Muscle of back (tissue), 13 donors: ENCODE measurements at places on chromosomes 2 and 18. TPM values are rescaled to one million over a fixed set of nuclear protein-coding genes. Genes with fewer than 3 reads are reported as not detected.

GRCh38 chr2:108586631-108587030 lies 52.4 kb downstream of the LIMS1 start:
- peak; percentile 79 for DNase-seq

- no peak for DNase-seq
These were observed 992.0 kb downstream of the DCDC2C start for GRCh38 chr2:4695281-4695861.

DNA sequence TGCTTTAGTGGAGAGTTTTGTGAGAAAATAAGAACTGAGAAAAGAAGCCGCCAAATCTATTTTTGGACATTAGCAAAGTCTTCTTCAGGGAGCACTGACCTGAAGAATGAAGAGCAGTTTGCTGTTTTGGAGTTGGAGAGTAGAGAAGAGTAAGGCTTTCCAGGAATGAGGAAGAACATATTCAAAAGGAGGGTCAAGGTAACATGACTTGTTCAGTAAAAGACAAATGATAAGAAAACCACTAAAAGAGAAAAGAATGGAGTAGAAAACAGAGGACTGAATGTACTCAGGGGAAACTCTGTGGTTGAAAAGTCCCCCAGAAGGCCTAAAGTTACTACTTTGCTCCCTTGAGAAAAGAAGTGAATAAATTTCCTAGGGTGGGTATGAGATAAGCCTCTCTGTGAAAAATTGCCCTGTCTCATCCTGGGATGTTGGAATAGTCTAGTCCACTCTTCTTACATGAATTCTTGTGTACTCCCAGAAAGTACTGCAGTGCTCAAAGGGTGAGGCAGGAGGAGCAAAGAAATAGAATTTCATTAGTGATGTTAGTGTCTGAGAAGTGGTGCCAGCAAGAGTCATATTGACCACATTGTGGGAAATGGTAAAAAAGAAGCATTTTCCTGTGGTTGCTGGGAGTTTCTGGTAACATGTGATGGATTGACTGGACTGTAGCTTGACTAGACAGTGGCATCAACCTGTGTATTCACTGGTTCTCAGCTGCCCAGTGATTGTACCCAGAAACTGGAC lies 27.8 kb downstream of the MBD5 start:
- DNase-seq, result no peak

DNA sequence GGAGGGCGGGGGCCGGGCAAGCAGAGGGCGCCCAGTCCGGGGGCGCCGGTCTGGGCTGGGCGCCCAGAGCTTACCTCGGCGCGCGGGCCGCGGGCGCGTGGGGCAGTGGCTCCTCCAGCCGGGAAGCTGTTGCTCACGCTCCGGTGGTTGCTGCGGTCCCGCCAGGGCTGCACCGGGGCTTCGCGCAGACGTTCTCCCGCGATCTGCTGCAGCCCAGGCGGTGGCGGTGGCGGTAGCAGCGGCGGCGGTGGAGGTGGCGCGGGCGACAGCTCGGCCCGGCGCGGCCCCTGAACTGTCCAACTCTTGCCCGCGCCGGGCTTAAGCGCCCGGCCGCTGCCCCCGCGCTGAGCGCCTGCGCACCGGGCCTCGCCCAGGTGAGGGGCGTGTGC lies 391 bp downstream of the ZNF385B start:
- peak; percentile 9 for DNase-seq

GRCh38 chr2:7375901-7376300 lies 458.7 kb downstream of the RNF144A start:
- DNase-seq, result no peak

DNA sequence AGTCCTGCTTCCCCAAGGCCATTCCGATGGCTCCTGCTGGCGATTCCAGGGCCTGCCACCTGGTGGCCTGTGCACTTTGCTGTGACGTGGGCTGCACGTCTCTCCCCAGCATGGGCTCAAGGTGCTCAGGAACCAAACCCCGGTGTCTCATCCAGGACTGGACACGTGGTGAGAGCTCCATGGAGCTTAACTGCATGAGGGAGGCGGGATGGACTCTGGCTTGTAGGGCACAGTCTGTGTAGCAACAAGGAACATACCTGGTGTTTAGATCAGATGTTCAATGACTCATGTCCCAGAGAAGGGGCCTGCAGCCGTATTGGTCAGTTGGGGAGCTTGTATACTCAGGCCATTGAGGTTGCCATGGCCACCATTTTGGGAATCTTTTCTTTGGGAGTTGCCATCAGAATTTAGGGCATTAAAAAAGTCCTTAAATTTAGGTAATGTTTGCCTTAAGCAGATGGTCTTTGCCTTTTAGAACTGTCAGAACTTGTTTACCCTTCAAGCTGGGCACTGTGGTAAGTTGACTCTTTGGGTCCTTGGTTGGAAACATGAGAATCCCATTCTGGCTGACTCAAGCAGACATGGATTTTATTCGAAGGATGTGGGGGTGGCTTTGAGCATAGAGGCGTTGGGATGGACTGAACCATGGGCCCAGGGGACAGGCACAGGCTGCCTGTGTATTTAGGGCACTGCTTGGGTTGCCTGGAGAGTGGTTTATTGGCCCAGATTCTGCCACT lies 21.0 kb downstream of the AGAP1 start:
- no peak for DNase-seq

DNA sequence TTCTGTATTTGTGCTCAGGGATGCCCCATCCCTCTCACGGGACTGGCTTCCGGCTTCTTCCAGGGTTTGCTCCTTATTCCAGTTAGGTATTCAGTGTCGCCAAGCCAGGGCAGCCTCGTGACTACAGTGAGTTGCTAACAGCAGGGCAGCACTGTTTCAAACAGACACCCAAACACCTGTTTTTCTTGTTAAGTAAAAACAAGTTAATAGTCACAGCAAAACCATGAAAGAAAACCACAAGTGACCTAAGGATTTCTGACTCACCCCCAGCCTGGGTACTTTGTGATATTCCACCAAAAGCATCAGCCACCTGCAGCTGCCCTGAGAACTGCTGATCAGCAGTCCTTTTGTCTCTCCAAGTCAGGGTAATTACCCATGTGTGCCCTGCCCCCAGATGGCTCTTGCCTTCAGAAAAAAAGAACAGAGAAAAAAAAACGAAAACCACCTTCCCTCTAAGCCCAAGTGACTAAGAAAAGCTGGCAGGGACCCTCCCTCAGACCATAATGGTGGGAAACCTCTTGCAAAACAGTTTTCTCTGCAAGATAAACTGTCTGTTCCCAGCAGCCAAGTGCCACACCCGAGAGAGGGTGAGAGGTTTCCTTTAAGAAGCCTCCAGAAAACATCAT lies 178.2 kb downstream of the ANAPC1 start:
- DNase-seq, result peak; percentile 34

GRCh38 chr2:12066986-12067385 lies 320.6 kb downstream of the LPIN1 start:
- DNase-seq, result no peak

DNA sequence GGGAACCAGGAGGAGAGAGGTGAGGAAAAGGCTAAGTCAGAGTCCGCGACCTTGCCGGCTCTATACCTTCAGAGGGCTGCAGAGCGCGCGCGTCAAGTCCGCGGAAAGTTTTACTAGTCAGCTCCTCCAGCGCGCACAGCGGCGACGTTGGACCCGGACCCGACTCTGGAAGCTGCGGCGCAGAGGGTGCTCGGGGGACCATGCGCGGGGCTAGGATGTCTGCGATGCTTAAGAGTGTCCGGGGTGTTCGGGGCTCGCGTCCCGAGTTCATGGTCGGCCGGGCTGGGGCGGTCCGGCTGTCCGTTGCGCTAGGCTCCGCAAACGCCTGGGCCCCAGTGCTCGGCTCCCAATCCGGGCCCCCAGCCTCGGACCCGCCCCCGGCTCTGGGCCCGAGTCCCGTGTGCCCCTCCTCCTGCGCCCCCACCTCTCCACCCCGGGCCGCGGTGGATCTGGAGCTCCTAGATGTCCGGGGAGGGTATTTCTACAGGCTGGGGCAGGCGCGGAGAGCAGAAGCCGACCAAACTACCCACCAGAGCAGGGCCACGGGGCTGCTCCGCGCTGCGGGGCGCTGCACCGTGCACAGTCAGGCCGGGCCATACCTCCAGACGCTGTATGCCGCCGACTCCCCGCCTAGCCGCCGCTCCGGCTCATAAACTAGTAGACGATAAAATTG lies at the start of gene LBX2:
LBX2 (minus strand) TSS at position 337 of the 673 bp plus-strand sequence; CDS start at position 271, 66 bp downstream.
- no peak for DNase-seq

- no peak for DNase-seq
These were observed 8.3 kb upstream of the CASP10 start for GRCh38 chr2:201174687-201175086.

GRCh38 chr2:38497670-38498037 lies 105.1 kb downstream of the HNRNPLL start:
- DNase-seq, result no peak

- no peak for DNase-seq
These were observed 83.1 kb downstream of the FARSB start for GRCh38 chr2:222572751-222573174.

DNA sequence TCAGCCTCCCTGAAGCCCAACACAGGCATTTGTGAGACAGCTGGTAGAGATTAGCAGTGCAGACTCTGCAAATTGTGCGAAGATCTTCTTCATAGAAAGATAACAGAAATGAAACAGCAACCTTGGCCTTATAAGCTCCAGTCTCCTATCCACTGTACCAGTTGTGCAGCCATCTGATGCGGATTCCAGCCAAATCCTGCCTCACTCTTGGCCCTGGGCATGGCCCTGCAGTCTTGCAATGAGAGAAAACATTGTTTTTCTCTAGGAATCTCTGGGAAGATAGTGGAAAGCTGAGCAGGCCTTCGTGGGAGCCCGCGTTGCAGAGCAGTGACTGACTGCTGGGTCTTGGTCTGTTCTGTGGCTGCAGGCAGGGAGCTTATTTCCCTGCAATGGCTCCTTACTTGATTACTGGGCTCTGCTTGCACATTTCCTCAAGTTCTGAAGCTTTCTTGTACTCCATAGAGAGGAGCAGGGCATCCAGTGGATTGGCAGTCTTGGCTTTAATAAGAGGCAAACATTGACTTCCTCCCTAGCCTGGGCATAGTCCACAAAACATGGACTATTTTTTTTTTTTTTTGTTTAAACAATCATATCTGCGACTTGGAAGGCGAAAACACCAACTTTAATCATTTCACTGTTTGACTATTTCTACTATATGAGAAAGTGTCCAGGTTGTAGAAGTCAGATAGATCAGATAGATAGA lies 193.0 kb downstream of the ACTR3 start:
- no peak for DNase-seq

DNA sequence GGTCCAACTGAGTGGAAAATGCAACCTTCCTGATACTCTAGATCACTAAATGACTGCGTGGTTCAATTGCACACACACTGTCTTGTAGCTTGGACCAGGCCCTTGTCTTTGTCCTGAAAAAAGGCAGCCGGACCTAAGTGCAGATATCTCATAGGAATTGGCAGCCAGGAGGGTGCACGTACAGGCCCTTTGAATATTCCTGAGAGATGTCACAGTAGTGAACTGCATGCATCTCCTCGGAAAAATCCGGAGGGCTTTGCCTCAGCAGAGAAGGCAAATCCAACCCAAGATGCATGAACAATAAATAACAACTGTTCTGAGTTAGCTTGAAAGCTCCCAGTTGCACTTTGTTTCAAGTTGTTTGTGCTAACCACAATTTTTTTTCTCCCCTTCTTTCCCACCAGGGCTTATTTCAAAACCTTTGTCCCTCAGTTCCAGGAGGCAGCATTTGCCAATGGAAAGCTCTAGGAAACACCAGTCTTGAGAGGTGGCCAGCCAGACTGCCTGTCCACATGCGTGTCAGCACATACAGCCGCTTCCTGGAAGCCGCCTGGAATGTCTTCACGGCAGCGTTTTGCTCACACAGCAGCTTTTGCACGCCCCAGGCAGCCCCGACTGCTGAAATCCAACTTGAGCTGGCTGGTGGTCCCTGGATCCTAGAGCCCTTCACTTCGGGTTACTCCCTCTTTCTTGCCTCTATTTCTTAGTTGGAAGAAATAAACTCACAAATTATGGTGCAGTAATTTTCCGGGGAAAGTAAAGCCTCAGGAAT lies 54.4 kb upstream of the FOSL2 start:
- peak; percentile 90 for DNase-seq

DNA sequence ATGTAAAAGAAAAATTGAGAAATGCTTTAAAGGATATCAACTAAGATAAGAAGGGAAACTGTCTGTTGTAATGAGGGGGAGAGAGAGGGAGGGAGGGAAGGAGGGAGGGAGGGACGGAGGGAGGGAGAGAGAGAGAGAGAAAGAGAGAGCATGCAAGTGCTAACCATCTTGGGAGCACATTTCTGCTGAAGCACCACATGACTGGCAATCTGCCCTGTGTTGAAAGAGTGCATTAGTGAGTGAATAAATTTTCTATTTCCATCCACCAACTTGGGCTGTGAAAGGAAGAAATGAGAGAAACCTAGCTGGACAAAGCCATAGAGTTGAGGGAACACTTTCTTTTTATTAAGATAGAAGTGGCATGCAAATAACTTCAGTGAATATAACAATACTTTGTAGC lies 110.7 kb downstream of the TMX3 start:
- DNase-seq, result peak; percentile 10

DNA sequence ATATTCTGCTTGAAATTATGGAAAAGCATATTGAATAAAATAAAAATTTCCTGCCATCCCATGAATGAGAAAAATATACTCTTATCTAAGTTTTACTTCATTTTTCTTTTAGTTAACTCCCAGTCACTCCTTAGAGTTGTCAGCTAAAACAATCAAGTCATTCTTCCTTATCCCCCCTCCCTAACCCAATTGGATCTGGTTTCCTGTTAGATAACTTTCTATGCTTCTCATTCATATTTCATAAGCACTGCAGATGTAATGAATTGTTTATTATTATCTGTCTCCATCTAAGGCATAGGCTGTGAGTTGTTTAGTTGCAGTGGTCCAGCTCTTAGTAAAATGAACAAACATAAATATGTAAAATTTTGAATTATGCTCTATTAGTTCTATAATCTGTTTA lies 244.0 kb upstream of the GCFC2 start:
- DNase-seq, result no peak

PXDN gene
- polyA plus RNA-seq, result 166 TPM

MARCO gene
- polyA plus RNA-seq, result 2.1 TPM

CCDC148 gene
- polyA plus RNA-seq, result 0.63 TPM

UGT1A9 gene
- polyA plus RNA-seq, result not detected

TMEM200C gene
- 0.48 TPM for polyA plus RNA-seq
